ENCODE measurements at places on chromosomes 1 and 21. TPM values are rescaled to one million over a fixed set of nuclear protein-coding genes. Genes with fewer than 3 reads are reported as not detected.

- no peaks in the 10 kb centered on the region for H3K27me3 ChIP-seq
- no peaks in the 10 kb centered on the region for H3K4me1 ChIP-seq
- no peak for DNase-seq
- H3K4me3 ChIP-seq, result no peak overlapping the region
- H3K27ac ChIP-seq, result no peak overlapping the region
These were observed 1284.7 kb downstream of the BRINP3 start for GRCh38 chr1:189192741-189193520.

GRCh38 chr1:207830788-207831187 lies 78.9 kb downstream of the CD46 start:
- H3K4me1 ChIP-seq, result peaks cover 97% of the 10 kb centered on the region
- H3K27me3 ChIP-seq, result no peaks in the 10 kb centered on the region
- H3K4me3 ChIP-seq, result no peak overlapping the region
- DNase-seq, result no peak

- H3K27ac ChIP-seq, result no peak overlapping the region
- H3K27me3 ChIP-seq, result no peaks in the 10 kb centered on the region
- DNase-seq, result no peak
These were observed 15.8 kb downstream of the C1orf167 start for GRCh38 chr1:11777658-11778322.

DNA sequence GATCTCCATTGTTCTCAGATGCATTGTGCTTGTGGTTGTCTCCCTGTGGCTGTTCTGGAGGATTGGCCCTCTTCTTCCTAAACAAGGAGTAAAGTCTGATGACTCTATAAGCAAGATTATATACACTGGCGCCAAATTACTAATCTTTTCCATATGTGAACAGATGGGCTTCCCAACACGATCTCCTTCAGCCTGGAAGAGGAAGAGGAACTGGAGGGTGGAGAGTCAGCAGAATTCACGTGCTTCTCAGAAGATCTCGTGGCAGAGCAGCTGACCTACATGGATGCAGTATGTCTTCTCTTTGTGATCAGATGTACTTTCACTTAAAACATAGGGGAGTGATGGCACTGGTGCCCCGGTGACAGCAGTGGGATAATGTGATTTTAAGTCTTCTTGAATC lies 78.7 kb downstream of the RGL1 start:
- peaks cover 1% of the 10 kb centered on the region for H3K27me3 ChIP-seq
- H3K27ac ChIP-seq, result no peak overlapping the region
- peaks cover 16% of the 10 kb centered on the region for H3K4me1 ChIP-seq
- H3K36me3 ChIP-seq, result no peaks in the 10 kb centered on the region
- DNase-seq, result no peak
- H3K4me3 ChIP-seq, result no peak overlapping the region

GRCh38 chr1:29805122-29805895 lies 569.0 kb downstream of the PTPRU start:
- peaks cover 5% of the 10 kb centered on the region for H3K27me3 ChIP-seq
- H3K27ac ChIP-seq, result no peak overlapping the region
- no peak overlapping the region for H3K4me3 ChIP-seq
- DNase-seq, result no peak
- no peaks in the 10 kb centered on the region for H3K4me1 ChIP-seq

DNA sequence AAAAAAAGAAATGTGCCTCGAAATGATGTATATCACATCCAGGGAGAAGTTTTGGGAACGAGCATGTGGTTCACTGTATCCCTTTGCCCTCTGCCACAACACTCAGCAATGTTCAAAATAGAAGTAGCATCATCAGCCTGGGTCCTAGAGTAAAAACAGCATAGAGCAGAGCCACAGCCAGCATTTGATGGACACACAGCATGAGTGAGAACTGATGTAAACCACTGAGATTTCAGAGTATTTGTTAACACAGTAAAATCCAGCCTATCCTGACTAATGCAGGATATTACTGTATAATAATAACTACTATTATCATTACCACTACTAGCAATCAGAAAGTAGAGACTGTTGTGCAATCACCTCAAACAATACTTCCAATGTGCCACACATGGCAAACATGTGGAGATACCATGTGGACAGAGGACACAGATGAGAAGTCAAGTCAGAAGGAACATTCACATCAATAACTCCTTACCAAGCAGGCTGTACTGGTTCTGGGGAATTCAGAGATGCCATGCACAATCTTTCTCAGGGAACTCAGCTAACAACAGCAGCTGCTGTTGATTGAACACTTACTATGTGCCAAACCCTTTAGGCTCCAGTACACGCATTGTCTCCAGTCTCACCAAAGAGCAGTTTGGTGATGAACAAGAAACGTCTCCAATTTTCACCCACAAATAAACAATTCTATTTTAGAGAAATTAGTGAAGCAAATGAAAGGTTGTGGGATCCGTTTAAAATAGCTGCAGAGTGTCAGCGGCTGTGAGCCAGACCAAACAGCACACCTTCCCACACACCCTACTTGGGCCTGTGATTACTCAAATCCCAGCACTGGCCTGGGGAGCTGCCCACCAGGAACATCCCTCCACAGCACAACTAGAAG lies 16.6 kb upstream of the GFI1 start:
- peaks cover 4% of the 10 kb centered on the region for H3K36me3 ChIP-seq
- H3K4me1 ChIP-seq, result peaks cover 41% of the 10 kb centered on the region
- H3K27ac ChIP-seq, result peak overlapping the region; percentile 66
- H3K27me3 ChIP-seq, result no peaks in the 10 kb centered on the region

- H3K36me3 ChIP-seq, result no peaks in the 10 kb centered on the region
- H3K27ac ChIP-seq, result no peak overlapping the region
- no peaks in the 10 kb centered on the region for H3K4me1 ChIP-seq
These were observed 1099.5 kb downstream of the PLA2G4A start for GRCh38 chr1:187928288-187928687.

DNA sequence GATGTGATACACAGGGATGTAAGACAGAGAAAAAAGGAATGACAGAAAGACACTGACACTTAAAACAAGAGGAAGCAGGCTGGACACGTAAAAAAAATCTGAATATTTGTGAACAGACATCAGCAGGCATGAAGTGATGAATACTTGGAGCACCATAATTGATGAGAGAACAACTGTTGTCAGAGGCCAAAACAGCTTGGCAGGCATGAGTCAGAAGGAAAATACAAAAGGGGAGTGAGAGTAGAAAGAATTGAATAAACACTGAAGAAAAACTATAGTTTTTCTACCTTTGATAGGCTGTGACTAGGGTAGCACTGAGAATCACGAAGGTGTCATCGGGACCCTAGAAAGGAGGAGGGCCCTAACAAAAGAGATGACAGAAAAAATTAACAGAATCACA lies 21.6 kb upstream of the GUCA2A start:
- no peak for DNase-seq
- peaks cover 23% of the 10 kb centered on the region for H3K36me3 ChIP-seq
- H3K4me3 ChIP-seq, result no peak overlapping the region

OSCP1 gene
- 1.5 TPM for total RNA-seq

ST6GALNAC3 gene
- total RNA-seq, result 2.7 TPM

- H3K4me3 ChIP-seq, result no peak overlapping the region
- H3K36me3 ChIP-seq, result no peaks in the 10 kb centered on the region
- H3K4me1 ChIP-seq, result no peaks in the 10 kb centered on the region
- no peak for DNase-seq
These were observed 300.0 kb downstream of the CHRM3 start for GRCh38 chr1:239686386-239686785.

DNA sequence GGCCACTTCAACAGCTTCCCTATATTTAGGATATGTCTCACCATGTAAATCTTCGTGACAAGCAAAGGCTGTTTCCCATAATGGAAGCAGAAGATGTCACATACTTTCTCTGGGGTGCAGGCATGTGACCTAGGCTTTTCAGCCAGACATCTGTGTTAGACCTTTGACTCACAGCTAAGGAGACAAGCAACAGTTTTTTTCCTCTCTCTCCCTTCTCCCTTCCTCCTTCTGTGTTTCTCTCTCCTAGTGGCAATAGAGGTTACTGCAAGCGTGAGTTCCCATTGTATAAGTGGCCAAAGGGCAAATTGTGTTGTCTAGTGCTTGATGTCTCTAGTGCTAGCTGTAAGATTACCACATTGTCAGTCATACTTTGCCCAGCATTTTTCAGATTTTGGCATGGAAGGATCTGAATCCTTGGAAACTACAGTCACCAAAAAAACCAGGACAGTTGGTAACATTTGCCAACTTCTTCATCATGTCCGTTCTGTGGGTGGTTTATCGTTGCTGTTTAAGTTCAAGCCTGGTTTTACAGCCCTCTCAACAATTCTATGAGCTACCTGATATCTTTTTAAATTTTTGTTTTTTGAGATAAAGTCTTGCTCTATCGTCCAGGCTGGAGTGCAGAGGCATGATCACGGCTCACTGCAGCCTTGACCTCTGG lies 44.4 kb upstream of the RABGAP1L start:
- no peaks in the 10 kb centered on the region for H3K27me3 ChIP-seq
- no peak overlapping the region for H3K4me3 ChIP-seq
- H3K36me3 ChIP-seq, result no peaks in the 10 kb centered on the region
- no peaks in the 10 kb centered on the region for H3K4me1 ChIP-seq
- H3K27ac ChIP-seq, result no peak overlapping the region

UBR4 gene
- 133 TPM for total RNA-seq

DNA sequence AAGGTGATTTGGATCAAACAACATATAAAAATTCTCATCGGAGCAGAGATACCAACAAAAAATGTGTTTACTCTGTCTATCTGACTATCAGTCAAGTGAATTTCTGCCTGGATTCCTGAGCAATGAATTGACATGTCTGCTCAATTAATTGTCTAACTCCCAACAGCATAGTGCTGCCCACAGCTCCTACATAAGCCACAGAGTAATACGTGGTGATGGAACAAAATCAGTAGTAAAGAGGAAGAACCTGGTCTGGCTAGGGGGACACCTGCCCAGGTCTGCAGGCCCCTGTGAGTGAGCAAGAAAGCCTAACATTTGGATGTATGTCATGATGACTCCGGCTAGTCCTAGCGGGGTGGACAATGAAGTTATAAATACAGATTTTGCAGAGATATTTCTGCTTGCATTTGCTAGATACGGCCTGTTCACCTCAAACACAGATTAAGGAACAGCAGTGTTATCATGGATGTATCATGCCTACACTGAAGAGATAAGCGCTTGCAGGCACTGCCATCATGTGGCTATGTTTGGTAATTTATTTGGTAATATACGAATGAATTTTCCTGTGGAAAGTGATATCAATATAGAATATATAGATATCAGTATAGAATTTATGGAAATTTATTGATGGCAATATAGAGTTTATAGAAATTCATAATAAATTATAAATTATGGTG lies 69.6 kb upstream of the LRRC8B start:
- DNase-seq, result peak; percentile 79
- no peak overlapping the region for H3K27ac ChIP-seq
- H3K27me3 ChIP-seq, result peaks cover 21% of the 10 kb centered on the region
- H3K36me3 ChIP-seq, result no peaks in the 10 kb centered on the region

- peaks cover 15% of the 10 kb centered on the region for H3K4me1 ChIP-seq
- H3K27ac ChIP-seq, result no peak overlapping the region
- DNase-seq, result no peak
- peaks cover 10% of the 10 kb centered on the region for H3K36me3 ChIP-seq
- H3K27me3 ChIP-seq, result no peaks in the 10 kb centered on the region
- H3K4me3 ChIP-seq, result no peak overlapping the region
These were observed 7.7 kb downstream of the LPGAT1 start for GRCh38 chr1:211822677-211823407.

RGL1 gene
- total RNA-seq, result 1.3 TPM

- H3K4me3 ChIP-seq, result no peak overlapping the region
- H3K4me1 ChIP-seq, result no peaks in the 10 kb centered on the region
- no peak for DNase-seq
- peaks cover 5% of the 10 kb centered on the region for H3K36me3 ChIP-seq
These were observed 3.7 kb upstream of the PADI4 start for GRCh38 chr1:17304151-17304825.

DNA sequence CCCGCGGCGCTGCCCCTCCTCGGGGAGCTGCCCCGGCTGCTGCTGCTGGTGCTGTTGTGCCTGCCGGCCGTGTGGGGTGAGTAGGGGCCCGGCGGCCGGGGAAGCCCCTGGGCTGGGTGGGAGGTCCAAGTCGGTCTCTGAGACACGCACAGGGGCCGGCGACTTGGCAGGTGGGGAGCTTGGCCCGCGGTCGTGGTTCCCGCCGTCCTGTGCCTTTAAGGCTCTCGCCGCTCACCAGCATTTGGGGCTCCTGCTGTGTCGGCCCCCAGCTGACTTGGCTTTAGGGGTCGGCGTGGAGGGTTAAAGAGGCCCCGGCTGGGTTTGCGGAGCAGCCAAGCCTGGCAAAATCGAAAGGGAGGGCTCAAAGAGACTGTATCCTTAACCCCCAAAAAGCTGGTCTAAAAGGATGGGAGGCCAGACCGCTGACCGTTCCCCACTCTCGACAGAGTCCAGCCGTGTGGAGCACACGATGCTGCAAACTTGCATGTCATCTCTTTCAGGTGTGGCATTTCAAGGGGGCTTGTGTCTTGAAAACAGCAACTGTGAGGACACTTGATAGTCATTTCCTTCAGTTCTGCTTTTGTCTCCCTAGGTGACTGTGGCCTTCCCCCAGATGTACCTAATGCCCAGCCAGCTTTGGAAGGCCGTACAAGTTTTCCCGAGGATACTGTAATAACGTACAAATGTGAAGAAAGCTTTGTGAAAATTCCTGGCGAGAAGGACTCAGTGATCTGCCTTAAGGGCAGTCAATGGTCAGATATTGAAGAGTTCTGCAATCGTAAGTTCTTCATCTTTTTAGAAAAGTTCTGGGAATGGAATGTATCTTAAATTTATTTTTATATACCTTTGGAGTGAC lies 540 bp downstream of the CD55 start:
- peaks cover 34% of the 10 kb centered on the region for H3K4me1 ChIP-seq
- peak; percentile 14 for DNase-seq
- H3K4me3 ChIP-seq, result peak overlapping the region; percentile 84
- no peaks in the 10 kb centered on the region for H3K27me3 ChIP-seq
- H3K36me3 ChIP-seq, result peaks cover 43% of the 10 kb centered on the region

RGS16 gene
- 35.6 TPM for total RNA-seq

ICOSLG gene
- 5.4 TPM for total RNA-seq

OR6N1 gene
- not detected for total RNA-seq

- H3K4me3 ChIP-seq, result no peak overlapping the region
- no peak overlapping the region for H3K27ac ChIP-seq
- no peak for DNase-seq
- no peaks in the 10 kb centered on the region for H3K36me3 ChIP-seq
- no peaks in the 10 kb centered on the region for H3K4me1 ChIP-seq
These were observed 50.9 kb upstream of the CNIH3 start for GRCh38 chr1:224565186-224565585.

GRCh38 chr21:41255190-41255589 lies 61.4 kb upstream of the FAM3B start:
- H3K4me1 ChIP-seq, result no peaks in the 10 kb centered on the region
- H3K4me3 ChIP-seq, result no peak overlapping the region
- H3K27ac ChIP-seq, result no peak overlapping the region
- H3K36me3 ChIP-seq, result no peaks in the 10 kb centered on the region

GRCh38 chr1:162108426-162108825 lies 38.9 kb downstream of the NOS1AP start:
- H3K4me3 ChIP-seq, result no peak overlapping the region
- no peak overlapping the region for H3K27ac ChIP-seq
- H3K27me3 ChIP-seq, result peaks cover 37% of the 10 kb centered on the region
- H3K36me3 ChIP-seq, result no peaks in the 10 kb centered on the region
- H3K4me1 ChIP-seq, result no peaks in the 10 kb centered on the region
- no peak for DNase-seq

DNA sequence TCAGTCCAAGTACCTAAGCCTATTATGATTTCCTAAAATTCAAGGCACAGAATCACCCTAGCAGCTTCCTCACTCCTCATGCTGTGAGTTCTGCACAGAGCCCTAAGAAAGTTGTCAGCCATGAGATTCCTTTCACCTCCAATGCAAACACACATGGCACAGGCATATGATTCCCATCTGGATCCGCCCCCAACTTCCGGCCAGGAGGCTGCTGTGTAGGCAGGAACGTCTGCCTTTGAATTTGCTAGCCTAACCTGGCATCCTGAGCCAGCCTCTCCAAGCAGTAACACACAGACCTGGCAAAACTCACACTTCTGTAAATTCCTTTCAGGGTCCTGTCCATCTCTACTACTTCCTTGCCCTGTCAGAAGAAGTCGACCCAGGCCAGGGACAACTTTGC lies 521.1 kb upstream of the BEND5 start:
- no peak for DNase-seq
- no peaks in the 10 kb centered on the region for H3K4me1 ChIP-seq
- no peaks in the 10 kb centered on the region for H3K27me3 ChIP-seq

SYT14 gene
- not detected for total RNA-seq

Measured in activated CD8-positive, alpha-beta T cell treated with anti-CD3 and anti-CD28 coated beads for 36 hours (primary cell).